AG20443 (cell line): ENCODE measurements at places on chromosomes 13 and 19.

DNA sequence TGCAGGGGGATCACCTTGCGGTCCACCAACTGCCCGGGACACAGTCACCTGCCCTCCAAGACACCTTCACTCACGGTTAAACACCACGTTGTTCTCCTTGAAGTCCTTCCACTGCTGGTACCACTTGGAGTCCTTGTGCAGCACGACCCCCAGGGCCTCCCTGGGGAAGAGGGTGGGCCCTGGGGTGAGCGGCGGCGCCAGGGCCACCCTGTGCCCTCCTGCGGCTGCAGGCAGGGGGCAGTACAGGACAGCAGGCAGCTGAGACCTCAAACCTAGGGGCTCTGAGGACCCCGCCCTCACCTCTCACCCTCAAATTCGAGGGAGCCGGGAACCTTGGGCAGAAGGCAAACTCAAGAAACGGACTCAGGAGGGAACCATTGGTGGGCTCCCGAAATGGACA lies 7.5 kb upstream of the CTXN1 start:
- no peak for DNase-seq

DNA sequence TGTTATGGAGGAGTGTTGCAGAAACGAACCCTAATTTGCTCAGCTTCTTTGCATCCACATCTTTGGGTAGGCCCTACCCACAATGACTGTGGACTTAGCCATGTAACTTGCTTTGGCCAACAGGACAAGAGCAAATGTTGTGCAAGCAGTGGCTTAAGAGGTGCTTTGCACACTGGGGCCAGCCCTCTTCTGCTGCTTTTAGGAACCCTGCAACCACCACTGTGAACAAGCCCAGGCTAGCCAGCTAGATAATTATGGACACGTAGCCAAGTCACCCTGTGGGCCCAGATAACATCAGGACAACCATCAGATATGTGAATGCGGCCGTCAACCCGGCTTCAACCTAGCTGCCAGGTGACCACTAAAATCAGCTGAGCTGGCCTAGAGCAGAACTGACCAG lies 17.1 kb downstream of the C19orf47 start:
- DNase-seq: no peak

DNA sequence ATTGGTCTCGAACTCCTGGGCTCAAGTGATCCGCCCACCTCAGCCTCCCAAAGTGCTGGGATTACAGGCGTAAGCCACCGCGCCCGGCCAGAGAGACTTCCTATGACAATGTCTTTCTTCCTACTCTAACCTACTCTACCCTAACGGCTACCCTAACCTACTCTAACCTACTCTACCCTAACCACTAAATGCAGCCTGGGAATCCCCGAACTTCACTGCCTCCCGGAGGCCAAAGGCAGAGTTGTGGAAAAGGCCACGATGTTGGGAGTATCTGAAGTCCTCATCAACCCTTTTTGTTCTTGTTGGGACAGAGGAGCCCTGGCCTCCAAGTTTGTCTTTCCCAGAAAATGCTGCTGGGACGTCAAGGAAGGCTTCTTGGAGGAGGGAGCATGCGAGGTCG lies 967 bp upstream of the NR2C2AP start:
- DNase-seq: no peak

GRCh38 chr13:99653526-99653925 lies 152.3 kb downstream of the TM9SF2 start:
- no peak for DNase-seq

DNA sequence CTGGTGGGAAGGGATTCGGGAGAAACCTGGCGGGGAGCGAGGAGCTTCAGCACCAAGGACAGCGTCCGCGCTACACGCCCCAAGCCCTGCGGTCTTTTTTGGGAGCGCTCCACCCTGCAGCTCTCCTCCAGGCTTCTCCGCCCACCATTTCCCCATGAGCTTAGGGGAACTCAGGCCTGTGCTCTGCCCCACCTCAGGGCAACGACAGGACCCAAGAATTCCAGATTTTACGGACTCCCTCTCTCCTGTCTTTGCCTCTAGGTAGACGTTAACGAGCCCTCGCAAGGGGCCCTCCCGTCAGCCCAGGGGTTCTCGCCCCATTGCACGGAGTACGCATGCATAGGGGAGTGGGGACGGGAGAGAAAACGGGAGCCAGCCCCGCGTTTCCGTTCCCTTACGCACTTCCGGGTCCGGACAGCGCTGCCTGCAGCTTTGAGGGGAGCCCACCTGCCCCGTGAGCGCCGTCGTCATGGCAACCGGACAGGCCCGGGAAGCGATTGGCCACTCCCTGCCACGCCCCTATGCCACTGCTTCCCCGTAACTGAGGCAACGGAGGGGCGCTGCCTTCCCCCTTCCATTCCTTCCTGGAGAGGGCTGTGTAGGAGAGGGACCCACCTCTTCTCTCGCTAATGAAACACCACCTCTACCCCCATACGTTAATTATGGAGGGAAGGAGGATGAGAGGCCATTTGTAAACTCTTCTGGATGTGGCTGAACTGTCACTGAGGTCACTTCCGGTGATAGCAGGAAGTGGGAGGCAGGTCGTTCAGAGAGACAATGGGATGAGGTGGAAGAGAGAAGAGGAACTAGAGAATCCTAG lies 20.8 kb downstream of the NOVA2 start:
- peak; percentile 91 for DNase-seq

DNA sequence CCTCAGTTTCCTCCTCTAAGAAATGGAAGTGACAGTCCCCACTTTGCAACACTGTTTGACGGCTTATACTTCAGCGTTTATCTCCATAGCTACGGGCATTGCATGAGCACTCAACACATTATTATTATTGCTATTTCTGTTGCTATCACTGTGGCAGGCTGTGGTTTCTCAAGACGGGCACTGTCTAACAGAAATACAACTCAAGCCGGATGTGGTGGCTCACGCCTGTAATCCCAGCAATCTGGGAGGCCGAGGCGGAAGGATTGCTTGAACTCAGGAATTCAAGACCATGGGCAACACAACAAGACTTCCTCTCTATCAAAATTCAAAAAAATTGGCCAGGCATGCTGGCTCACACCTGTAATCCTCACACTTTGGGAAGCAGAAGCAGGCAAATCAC lies 4.9 kb upstream of the ZSWIM4 start:
- DNase-seq: no peak

DNA sequence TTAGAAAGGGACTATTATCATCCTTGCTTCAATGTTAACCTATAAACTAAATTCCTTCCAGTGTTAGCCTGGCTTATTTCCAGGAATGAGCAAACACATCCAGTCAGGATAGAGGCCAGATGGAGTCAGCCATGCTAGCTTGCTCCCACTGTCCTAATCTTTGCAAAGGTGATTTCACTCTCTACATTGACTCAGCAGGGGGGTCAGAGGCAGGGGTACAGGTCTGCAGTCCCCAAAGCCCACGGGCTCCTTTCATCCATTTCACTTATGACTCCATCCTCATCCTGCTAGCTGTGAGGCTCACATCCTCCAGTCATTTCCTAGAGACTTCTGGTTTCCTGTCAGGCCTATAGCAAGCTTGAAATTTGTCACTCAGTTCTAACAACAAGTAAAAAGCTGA lies 63.4 kb upstream of the CEACAM8 start:
- no peak for DNase-seq

GRCh38 chr13:34343413-34343940 lies 525.5 kb downstream of the RFC3 start:
- DNase-seq: no peak

DNA sequence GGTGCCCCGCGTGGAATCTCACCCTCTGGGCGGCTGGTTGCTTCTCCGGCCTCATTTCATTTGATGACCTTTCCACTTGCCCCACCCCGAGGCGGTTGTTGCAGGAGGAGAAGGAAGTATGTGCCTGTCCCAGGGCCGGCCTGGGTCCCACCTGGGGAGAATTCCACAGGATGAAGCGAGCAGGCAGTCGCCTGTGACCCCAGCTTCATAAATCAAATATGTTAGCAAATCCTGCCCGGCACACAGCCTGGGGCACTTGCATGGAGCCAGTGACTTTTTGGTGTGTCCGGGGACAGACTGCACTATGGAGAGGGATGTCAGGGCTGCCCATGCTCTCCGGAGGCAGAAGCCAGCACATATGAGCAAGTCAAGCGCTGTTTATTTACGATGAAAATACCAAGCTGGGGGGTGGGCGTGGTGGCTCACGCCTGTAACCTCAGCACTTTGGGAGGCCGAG lies 19.7 kb upstream of the ZBTB7A start:
- DNase-seq: peak; percentile 14

DNA sequence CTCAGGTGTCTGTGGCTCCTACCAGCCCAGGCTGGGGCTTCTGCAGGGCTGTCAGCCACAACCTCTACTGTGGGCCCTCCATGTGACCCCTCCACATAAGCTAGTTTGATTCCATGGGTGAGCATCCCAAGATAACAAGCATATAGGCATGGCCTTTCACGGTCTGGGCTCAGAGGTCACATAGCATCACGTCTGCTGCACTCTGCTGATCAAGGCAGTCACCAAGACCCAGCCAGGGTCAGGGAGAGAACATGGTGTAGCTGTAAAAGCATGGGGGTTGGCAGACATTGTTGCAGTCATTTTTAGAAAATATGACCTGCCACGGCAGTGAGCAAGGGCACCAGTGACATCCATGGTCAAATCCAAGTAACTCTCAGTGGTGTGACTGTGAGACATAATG lies 698.8 kb downstream of the UQCRFS1 start:
- no peak for DNase-seq

DNA sequence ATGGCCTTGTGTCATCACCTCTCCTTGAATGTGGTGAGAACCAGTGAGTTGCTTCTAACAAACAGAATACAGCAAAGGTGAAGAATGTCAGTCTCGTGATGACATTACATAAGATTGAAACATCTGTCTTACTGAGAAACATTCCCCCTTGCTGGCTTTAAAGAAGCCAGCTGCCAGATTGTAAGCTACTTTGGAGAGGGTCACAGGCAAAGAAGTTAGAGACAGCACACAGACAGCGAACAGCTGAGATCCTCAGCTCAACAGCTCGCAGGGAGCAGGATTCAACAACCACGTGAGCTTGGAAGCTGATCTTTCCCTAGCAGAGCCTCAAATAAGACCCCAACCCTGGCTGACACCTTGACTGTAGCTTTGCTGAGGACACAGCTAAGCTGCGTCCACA lies 367.9 kb downstream of the LIG4 start:
- no peak for DNase-seq

DNA sequence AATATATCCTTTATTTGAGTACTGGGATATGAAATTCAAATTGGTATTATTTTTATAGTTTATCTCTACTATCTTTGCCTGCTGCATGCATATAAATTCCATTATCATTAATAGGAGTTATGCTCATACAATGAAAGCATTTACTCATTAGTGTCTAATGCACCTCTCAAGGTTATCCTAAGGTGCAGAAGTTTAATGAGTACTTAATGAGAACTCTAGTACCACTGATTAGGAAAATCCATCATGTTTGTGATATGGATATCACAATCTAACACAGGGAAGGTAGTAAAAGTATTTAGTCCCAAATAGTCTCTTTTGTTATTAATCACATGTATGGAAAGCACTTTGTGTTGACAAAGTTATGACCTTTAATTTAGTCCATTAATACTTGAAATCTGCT lies 77.2 kb upstream of the SLC10A2 start:
- DNase-seq: no peak

GRCh38 chr13:89584058-89584620 lies 1763.3 kb upstream of the MIR17HG start:
- DNase-seq: no peak

DNA sequence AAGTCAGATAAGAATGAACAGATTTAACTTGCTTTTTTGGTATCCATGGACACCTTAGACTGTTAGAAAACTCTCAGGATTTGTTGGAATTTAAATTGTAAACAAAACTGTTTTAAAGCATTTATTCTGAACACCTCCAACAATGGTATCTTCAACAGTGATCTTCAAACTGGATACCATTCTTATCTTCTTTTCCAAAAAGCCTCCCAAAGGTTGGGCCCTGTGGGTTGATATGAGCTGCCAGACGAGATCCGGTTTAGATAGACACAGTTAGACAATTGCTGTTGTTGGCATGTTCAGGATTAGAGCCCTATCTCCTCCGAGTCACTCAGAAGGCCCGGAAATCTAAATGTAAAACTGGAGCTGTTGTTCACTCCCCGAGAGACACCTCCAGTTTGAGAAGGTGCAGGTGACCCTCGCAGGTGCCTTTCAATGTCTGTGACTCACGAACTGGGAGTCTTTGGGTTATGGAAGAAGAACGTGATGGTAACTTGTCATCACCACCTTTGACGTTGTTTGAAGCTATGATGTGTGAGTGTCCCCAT lies 143.6 kb upstream of the RNF113B start:
- DNase-seq: no peak

- DNase-seq: peak; percentile 71
Observed at GRCh38 chr19:51514866-51515481, 13.4 kb upstream of the SIGLEC12 start.

DNA sequence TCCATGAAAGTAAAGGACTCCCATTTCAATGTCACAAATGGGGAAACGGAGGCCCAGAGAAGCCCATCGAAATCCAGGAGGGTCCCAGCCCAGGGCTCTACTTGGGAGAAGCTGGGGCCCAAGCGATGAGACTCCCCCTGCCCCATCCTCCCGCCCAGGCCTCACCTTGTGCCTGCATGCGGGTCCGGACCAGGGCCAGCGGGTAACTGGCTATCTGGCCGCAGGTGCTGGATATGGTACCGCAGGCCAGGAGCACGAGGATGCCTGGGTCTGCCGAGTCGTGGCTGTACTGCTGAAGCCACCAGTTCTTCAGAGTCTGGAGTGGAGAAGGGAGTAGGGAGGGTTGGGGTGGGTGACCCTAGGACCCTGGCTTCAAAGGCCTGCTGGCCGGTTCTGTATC lies 10.4 kb upstream of the SLC25A41 start:
- no peak for DNase-seq

DNA sequence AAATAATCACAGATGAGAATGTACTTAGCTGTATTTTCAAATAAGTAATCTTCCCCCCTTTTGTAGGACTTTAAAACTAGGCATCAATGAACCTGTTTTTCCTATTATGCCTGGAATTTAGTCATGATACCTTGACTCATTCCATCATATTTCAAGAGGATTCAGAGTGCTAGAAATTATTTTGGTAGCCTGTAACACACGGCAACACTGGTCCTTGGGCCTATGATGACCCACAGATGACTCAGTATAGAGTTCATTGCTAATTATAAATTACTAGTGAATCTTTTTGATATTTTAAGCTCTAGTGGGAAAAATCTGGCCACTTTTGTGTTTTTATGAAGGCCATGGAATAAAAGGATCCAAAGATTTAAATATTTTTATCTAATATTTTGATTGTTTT lies 26.0 kb upstream of the GARRE1 start:
- no peak for DNase-seq

- peak; percentile 26 for DNase-seq
Observed at GRCh38 chr13:76016799-76017400, 380.8 kb downstream of the LMO7 start.

GRCh38 chr13:33787051-33787591 lies 30.8 kb upstream of the RFC3 start:
- peak; percentile 17 for DNase-seq

DNA sequence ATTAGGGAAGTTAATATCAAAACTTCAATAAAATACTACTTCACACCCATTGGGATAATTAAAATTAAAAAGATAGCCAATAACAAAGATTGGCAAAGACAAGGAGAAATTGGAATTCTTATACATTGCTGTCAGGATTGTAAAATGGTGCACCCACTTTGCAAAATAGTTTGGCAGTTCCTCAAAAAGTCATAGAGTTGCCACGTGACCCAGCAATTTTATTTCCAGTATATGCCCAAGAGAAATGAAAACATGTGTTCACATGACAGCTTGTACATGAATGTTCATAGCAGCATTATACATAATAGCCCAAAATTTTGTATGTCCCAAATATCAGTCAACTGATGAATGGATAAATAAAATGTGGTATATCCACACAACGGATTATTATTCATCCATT lies 3.3 kb downstream of the MBD3L1 start:
- DNase-seq: no peak
